ENCODE measurements at places on chromosomes 16 and 17.

DNA sequence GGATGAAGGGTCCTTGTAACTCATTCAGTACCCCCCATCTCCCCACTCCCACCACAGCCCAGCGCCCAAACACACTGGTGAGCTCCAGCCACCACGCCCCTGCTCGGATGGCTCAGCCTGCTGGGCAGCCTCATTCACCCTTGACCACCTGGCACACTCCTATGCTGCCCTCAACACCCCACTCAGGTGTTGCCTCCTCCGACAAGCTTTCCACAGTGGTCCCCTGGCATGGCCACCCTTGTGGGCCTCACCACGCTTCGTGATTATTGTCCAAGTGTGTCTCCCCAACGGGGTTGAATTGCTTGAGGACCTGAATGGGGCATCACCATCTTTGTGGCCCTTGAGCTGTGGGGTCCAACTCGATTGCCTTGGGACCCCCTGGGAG is 12.0 kb upstream of the DOC2B start:
- DNase-seq = no peak

DNA sequence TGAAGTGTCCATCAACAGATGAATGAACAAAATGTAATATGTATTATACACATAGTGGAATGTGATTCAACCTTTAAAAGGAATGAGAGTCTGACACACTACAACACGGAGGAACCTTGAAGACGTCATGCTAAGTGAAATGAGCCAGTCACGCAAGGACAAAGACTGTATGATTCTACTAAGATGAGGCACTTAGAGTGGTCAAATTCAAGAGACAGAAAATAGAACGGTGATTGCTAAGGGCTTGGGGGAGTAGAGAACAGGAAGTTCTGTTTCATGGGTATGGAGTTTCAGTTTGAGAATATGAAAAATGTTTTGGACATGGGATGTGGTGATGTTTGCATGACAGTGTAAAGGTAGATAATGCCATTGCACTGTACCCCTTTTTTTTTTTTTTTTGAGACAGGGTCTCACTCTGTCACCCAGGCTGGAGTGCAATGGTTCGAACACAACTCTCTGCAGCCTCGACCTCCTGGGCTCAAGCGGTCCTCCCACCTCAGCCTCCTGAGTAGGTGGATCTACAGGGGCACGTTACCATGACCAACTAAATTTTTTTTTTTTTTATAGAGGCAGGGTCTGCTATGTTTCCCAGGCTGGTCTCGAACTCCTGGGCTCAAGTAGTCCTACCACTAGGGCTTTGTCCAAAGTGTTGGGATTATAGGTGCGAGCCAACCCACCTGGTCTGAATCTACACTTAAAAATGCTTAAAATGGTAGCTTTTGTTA is 2.9 kb upstream of the CCDC102A start:
- no peak for DNase-seq

GRCh38 chr17:61495161-61495857 is 43.1 kb downstream of the TBX4 start:
- no peak for DNase-seq

- no peak for DNase-seq
These were observed 656 bp downstream of the VMO1 start for GRCh38 chr17:4785311-4786105.

- peak; percentile 80 for DNase-seq
These were observed at the start of gene HCRT for GRCh38 chr17:42184713-42185620. Gene HCRT (minus strand): TSS chr17:42185452. CDS start chr17:42185365, 87 bp downstream.
